Muscle of leg (tissue), 16 donors: ENCODE measurements at places on chromosomes 1 and 21.
A peak's percentile ranks its signal among the peaks of the same experiment; 100 is the strongest.

GRCh38 chr1:66549017-66549416 is 15.1 kb downstream of the SGIP1 start:
- peaks cover 3% of the 10 kb centered on the region for H3K4me1 ChIP-seq
- no peak for DNase-seq
- no peaks in the 10 kb centered on the region for H3K36me3 ChIP-seq
- no peak overlapping the region for H3K4me3 ChIP-seq
- H3K27ac ChIP-seq, result no peak overlapping the region

DNA sequence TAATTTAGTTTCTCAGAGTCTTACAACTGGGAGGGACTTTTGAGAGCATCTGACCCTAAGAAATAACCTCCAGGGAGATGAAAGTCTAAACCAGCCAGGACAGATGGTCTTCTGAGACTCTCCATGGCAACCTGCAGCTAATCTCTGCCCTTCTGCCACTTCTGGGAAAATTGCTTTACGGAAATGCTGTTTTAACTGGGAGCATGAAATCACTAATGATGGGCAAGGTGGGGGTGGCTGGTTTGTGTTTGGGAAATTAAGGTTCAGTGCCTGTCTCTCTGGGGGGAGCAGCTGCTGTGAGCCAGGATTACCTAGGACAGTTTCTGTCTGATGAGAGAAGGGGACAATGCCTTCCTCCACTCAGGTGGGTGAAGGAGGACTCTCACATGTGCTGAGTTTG is 33.2 kb downstream of the ROR1 start:
- no peaks in the 10 kb centered on the region for H3K36me3 ChIP-seq
- H3K27me3 ChIP-seq, result no peaks in the 10 kb centered on the region
- no peak for DNase-seq
- H3K4me3 ChIP-seq, result no peak overlapping the region
- H3K27ac ChIP-seq, result no peak overlapping the region

- H3K27me3 ChIP-seq, result peaks cover 5% of the 10 kb centered on the region
- H3K27ac ChIP-seq, result no peak overlapping the region
- peak; percentile 63 for DNase-seq
- peaks cover 11% of the 10 kb centered on the region for H3K4me1 ChIP-seq
- H3K36me3 ChIP-seq, result no peaks in the 10 kb centered on the region
These were observed 26.5 kb downstream of the SYF2 start for GRCh38 chr1:25205786-25206185.

- peaks cover 12% of the 10 kb centered on the region for H3K4me1 ChIP-seq
- peaks cover 2% of the 10 kb centered on the region for H3K27me3 ChIP-seq
- no peak overlapping the region for H3K4me3 ChIP-seq
- no peak for DNase-seq
These were observed 14.3 kb downstream of the DMRTB1 start for GRCh38 chr1:53473463-53473862.

DNA sequence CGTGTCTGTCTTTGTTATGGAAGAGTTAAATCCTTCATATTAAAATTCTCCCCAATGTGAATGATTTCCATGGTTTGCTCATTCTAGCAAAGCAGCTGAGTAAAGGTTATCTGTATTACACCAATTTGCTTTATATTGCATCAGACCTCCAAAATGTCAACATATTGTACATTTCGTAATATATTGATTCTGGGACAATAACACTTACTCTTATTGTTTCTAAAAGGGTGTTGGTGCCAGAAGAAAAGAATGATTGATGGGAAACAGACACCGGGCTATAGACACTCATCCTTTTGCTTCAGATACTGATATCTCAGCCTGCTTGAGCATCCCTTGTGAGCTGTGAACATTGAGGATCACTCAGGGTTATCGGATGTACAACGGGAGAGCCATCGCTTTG is 7.0 kb downstream of the NTNG1 start:
- no peak overlapping the region for H3K27ac ChIP-seq
- no peaks in the 10 kb centered on the region for H3K27me3 ChIP-seq
- no peaks in the 10 kb centered on the region for H3K4me1 ChIP-seq
- DNase-seq, result no peak
- H3K36me3 ChIP-seq, result no peaks in the 10 kb centered on the region
- no peak overlapping the region for H3K4me3 ChIP-seq

DNA sequence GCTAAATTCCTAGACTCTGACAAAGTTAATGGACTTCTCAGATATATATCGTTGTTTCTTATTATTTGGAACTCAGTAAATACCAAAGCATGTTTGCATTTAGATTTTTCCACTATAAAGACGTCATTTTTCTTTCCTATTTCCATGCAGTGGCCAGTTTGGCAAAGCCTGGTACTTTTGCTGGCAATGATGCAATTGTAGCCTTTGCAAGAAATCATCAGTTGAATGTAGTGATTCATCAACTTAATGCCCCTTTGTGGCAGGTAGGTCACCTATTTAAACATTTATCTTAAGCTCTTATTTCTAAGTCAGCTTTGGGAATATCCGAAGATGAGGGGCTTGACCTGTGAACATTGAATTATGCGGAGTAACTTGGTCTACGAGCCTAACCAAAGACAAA is 12.0 kb downstream of the OTUD3 start:
- H3K4me3 ChIP-seq, result no peak overlapping the region
- no peak for DNase-seq
- H3K36me3 ChIP-seq, result peaks cover 39% of the 10 kb centered on the region
- H3K27ac ChIP-seq, result no peak overlapping the region
- no peaks in the 10 kb centered on the region for H3K4me1 ChIP-seq
- H3K27me3 ChIP-seq, result no peaks in the 10 kb centered on the region

GRCh38 chr1:208065862-208066261 is 154.9 kb upstream of the CD34 start:
- peak; percentile 77 for DNase-seq
- H3K27me3 ChIP-seq, result no peaks in the 10 kb centered on the region
- H3K36me3 ChIP-seq, result peaks cover 42% of the 10 kb centered on the region
- H3K4me3 ChIP-seq, result no peak overlapping the region
- peaks cover 12% of the 10 kb centered on the region for H3K4me1 ChIP-seq

- H3K27ac ChIP-seq, result no peak overlapping the region
- H3K27me3 ChIP-seq, result no peaks in the 10 kb centered on the region
- H3K36me3 ChIP-seq, result peaks cover 13% of the 10 kb centered on the region
- H3K4me1 ChIP-seq, result peaks cover 11% of the 10 kb centered on the region
- peak overlapping the region; percentile 51 for H3K4me3 ChIP-seq
These were observed 763 bp downstream of the AUNIP start for GRCh38 chr1:25858494-25858893.

GRCh38 chr1:107867422-107867821 is 97.6 kb downstream of the VAV3 start:
- H3K36me3 ChIP-seq, result no peaks in the 10 kb centered on the region
- H3K27ac ChIP-seq, result no peak overlapping the region
- H3K4me3 ChIP-seq, result no peak overlapping the region
- no peaks in the 10 kb centered on the region for H3K4me1 ChIP-seq
- DNase-seq, result no peak

GRCh38 chr1:54883349-54884102 is 3.5 kb downstream of the DHCR24 start:
- H3K4me1 ChIP-seq, result peaks cover 20% of the 10 kb centered on the region
- H3K4me3 ChIP-seq, result no peak overlapping the region
- DNase-seq, result no peak
- peaks cover 6% of the 10 kb centered on the region for H3K36me3 ChIP-seq

GRCh38 chr1:1110561-1110971 is 5.3 kb downstream of the C1orf159 start:
- no peak for DNase-seq
- no peak overlapping the region for H3K27ac ChIP-seq
- H3K4me3 ChIP-seq, result no peak overlapping the region
- H3K27me3 ChIP-seq, result no peaks in the 10 kb centered on the region

DNA sequence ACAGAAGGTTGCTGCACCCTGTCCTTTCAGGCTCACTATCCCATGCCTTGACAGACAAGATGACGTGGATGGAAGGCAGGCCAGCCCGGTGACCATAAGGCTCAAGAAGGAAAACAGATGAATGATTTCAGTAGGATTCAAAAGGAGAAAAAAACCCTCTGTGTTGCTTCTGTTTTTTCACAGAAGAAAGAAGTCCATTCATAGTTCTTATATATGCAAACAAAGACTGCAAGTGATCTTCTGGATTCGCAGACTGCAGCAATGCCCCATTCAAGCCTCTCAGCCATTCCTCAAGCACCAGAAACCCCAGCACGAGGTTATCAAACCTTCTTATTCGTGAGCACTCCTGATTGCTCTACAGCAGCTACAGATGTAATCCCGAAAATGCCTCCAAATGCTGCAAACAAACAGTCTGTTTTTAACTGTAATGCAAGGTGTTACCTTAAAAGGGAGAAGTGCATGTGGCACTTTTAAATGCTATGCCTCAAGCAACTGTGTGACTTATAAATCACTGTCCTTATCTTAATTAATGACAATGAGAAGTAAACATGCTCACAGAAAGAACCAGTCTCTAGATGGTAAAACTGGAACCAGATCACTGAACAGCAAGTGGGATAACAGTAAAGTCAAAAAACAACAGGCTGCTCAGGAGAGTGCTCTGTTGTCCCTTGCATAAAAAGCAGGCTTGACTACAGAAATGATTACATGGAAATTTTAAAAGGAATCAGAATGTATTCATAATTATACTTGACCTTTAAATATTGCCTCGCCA is 173.9 kb downstream of the HHIPL2 start:
- DNase-seq, result no peak
- no peak overlapping the region for H3K27ac ChIP-seq
- H3K36me3 ChIP-seq, result no peaks in the 10 kb centered on the region
- no peak overlapping the region for H3K4me3 ChIP-seq

GRCh38 chr21:16775076-16775475 is 737.8 kb upstream of the CXADR start:
- no peak overlapping the region for H3K27ac ChIP-seq
- no peaks in the 10 kb centered on the region for H3K27me3 ChIP-seq
- peaks cover 2% of the 10 kb centered on the region for H3K4me1 ChIP-seq
- no peak overlapping the region for H3K4me3 ChIP-seq

- no peaks in the 10 kb centered on the region for H3K36me3 ChIP-seq
- no peak overlapping the region for H3K4me3 ChIP-seq
- peak; percentile 22 for DNase-seq
- peaks cover 4% of the 10 kb centered on the region for H3K4me1 ChIP-seq
These were observed 20.8 kb upstream of the GBP1 start for GRCh38 chr1:89085781-89086180.

- H3K36me3 ChIP-seq, result peaks cover 2% of the 10 kb centered on the region
- H3K4me3 ChIP-seq, result no peak overlapping the region
- no peaks in the 10 kb centered on the region for H3K27me3 ChIP-seq
- no peak for DNase-seq
- H3K27ac ChIP-seq, result no peak overlapping the region
These were observed 57.5 kb upstream of the GUCA2A start for GRCh38 chr1:42221952-42222606.

DNA sequence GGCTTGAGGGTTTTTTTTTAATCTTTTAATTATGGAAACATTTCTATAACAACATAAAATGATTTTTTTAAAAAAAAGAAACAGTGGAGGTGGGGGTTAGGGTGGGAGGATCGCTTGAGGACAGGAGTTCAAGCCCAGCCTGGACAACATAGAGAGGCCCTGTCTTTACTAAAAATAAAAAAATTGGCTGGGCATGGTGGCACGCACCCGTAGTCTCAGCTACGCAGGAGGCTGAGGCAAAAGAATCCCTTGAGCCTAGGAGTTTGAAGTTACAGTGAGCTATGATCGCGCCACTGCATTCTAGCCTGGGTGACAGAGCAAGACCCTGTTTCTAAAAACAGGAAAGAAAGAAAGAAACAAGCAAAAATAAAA is 32.2 kb upstream of the RNF11 start:
- no peak for DNase-seq
- no peak overlapping the region for H3K4me3 ChIP-seq
- no peak overlapping the region for H3K27ac ChIP-seq

- no peak for DNase-seq
- no peaks in the 10 kb centered on the region for H3K27me3 ChIP-seq
- H3K4me3 ChIP-seq, result no peak overlapping the region
- peaks cover 2% of the 10 kb centered on the region for H3K4me1 ChIP-seq
- H3K27ac ChIP-seq, result no peak overlapping the region
These were observed 223.6 kb upstream of the JUN start for GRCh38 chr1:59007429-59007819.

DNA sequence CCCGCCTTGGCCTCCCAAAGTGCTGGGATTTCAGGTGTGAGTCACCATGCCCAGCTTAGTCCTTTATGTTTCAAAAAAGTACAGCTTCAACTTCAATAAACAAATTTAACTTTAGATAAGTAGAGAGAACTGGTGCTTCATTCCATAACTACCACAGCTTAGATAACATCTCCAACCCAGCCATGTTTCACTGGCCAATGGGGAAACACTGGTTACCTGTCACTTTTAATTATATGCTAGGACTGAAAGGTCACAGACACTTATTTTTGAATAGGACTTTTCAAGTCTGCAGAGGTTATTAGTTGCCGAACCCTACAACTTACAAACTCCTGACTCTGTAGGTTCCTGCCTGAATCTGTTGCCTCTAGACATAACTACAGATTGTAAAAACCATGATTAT is 56.5 kb upstream of the ST6GALNAC3 start:
- H3K27me3 ChIP-seq, result no peaks in the 10 kb centered on the region
- no peak overlapping the region for H3K27ac ChIP-seq
- no peak overlapping the region for H3K4me3 ChIP-seq
- H3K4me1 ChIP-seq, result no peaks in the 10 kb centered on the region

DNA sequence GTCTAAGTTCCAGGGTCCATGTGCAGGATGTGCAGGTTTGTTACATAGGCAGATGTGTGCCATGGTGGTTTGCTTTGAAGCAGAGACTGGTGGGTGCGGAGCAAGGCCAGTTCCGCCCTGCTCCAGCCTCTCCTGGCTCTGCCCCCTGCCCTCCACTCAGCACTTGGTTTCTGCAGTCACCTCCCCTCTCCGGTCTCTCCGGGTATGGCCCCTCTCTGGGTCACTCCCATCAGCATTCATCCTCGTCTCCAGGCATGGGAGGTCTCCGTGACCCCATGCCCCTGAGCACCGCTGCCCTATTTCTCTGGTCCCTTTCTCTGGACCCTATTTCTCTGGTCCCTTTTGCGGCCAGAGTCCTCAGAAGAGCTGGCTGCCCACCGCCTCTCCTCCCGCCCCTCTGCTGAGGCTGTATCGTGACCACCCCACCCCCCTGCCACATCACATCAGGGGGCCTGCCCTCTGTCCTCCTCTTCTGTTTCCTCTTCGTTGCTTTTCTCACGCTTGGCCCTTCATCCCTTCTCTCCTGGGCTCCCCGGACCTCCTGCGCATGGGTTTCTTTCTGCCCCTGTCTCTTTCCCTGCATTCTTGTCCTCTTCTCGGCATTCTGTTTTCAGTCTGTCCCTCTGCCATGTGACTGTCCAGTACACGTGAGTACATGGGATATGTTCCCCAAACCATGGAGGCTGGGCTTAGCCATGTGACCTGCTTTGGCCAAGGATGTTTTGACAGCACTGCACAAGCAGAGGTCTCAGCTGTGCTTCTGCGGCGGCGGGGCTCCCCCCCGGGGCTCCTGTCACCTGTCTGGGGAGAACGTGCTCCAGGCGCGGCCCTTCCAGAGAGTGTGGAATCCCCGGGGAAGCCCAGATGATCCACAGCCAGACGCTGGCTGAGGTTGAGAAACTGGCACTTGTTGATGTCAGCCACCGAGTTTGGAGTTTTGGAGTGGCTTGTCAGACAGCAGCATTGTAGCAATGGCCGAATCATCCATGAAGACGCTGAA is 54.4 kb upstream of the C1orf174 start:
- peak; percentile 12 for DNase-seq
- peaks cover 36% of the 10 kb centered on the region for H3K27me3 ChIP-seq

GRCh38 chr1:163273766-163274441 is 47.9 kb upstream of the NUF2 start:
- no peaks in the 10 kb centered on the region for H3K4me1 ChIP-seq
- no peak overlapping the region for H3K4me3 ChIP-seq
- no peaks in the 10 kb centered on the region for H3K27me3 ChIP-seq
- no peak for DNase-seq

GRCh38 chr1:165641231-165641987 is 10.4 kb downstream of the MGST3 start:
- H3K27me3 ChIP-seq, result no peaks in the 10 kb centered on the region
- DNase-seq, result no peak
- no peak overlapping the region for H3K27ac ChIP-seq
- no peak overlapping the region for H3K4me3 ChIP-seq
- H3K36me3 ChIP-seq, result peaks cover 2% of the 10 kb centered on the region
